Activated CD4-positive, alpha-beta T cell treated with anti-CD3 and anti-CD28 coated beads, Interleukin-2, amount 10 ng/mL, durations not matched to agents 24 days and 14 days (primary cell): ENCODE measurements at places on chromosomes 11 and 22. TPM values are rescaled to one million over a fixed set of nuclear protein-coding genes. Genes with fewer than 3 reads are reported as not detected.

The SMC1B gene
- total RNA-seq = 0.56 and 0.59 TPM in 2 replicates

The PTPRCAP gene
- 85.1 and 90.3 TPM in 2 replicates for total RNA-seq

The KRTAP5-8 gene
- not detected in 2 replicates for total RNA-seq

GRCh38 chr11:68328374-68329091 lies 16.1 kb downstream of the LRP5 start:
- peak; percentile 64 for DNase-seq

- no peak for DNase-seq
Observed at GRCh38 chr11:2213890-2214526, 42.4 kb upstream of the TH start.

DNA sequence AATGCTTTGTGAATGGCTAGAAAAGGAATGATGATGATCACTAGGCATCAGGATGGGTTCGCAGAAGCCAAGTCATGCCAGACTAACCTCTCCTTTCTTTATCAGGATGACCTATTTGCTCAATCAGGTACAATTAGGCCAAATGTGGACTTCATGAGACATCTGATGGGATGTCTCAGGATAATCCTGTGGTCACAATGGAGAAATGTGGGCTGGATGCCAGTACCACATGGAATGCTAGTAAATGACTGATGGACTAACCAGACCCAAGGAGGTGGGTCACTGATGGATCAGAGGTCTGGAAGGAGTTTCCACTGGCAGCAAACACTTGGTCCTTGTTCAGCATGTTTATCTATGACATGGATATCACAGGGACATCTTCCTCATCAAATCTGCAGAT lies 94.8 kb upstream of the PHOX2A start:
- no peak for DNase-seq

- peak; percentile 54 for DNase-seq
Observed at GRCh38 chr22:22849640-22850610, 37.7 kb upstream of the IGLL5 start.

GRCh38 chr22:48902983-48903650 lies 924.6 kb downstream of the BRD1 start:
- DNase-seq = no peak

GRCh38 chr11:27112946-27113345 lies 72.3 kb downstream of the BBOX1 start:
- no peak for DNase-seq

DNA sequence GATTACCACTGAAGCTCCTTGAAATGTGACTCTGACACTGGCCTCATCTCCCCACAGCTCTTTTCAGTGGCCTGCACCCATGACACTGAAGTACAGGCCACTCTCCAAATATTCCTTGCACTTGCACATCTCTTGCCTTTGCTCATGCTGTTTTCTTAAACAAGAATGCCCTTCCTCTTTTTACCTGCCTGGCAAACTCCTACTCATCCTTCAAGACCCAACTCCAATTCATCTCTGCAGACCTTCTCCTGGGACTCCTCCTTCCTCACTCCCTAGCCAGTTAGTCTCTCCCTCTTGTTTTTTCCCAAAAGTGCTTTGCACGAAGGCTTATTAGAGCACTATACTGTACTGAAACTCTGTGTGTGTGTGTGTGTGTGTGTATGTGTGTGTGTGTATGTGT lies 2.6 kb downstream of the KCNE3 start:
- DNase-seq = no peak

DNA sequence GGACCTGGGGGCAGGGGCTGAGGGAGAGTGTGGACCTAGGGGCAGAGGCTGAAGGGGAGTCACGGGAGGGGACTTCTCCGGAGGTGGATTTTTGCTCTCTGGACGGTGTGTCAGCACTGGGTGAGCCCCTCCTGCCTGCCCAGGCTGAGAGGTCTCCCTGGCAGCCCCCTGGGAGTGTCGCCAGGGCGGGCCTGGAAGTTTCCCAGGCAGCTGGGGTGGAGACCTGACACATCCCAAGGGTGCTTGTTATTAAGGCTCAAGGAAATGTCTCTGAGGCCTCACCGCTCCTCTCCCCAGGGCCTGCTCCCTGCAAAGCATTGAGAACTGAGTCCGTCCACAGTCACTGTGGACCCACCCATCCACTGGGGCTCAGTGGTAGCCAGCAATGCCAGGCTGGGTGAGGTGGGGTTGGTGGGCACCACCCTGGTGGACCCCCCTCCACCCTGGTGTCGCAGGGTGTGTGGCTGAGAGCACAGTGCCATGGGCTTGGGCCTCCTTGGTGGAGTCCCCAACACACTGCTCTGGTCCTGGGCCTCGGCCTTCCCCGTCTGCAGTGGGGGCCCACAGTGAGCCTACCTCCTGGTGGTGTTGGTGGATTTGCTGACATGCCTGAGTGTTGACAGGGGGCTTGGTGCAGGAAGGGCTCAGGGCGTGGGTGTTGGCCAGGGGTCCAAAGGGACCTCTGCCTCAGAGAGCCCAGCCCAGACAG lies 2.5 kb downstream of the CD81 start:
- peak; percentile 66 for DNase-seq

DNA sequence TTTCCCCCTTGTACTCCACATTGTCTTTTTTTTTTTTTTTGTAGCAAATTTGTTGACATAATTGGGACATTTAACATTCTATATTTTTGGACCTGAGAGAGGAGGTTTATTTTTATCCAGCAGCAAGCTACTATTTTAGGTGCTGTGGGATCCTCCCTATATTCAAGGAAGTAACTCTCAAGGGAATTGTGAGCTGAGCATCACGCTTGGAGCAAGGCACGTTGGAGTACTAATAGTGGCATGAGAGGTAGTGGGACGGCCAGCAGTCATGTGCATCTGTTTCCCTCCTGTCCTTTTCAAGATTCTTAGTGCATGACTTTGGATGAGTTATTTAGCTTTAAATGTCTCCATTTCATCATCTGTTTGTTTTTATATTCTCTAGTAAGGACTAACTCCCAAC lies 52.3 kb downstream of the EXT2 start:
- no peak for DNase-seq

DNA sequence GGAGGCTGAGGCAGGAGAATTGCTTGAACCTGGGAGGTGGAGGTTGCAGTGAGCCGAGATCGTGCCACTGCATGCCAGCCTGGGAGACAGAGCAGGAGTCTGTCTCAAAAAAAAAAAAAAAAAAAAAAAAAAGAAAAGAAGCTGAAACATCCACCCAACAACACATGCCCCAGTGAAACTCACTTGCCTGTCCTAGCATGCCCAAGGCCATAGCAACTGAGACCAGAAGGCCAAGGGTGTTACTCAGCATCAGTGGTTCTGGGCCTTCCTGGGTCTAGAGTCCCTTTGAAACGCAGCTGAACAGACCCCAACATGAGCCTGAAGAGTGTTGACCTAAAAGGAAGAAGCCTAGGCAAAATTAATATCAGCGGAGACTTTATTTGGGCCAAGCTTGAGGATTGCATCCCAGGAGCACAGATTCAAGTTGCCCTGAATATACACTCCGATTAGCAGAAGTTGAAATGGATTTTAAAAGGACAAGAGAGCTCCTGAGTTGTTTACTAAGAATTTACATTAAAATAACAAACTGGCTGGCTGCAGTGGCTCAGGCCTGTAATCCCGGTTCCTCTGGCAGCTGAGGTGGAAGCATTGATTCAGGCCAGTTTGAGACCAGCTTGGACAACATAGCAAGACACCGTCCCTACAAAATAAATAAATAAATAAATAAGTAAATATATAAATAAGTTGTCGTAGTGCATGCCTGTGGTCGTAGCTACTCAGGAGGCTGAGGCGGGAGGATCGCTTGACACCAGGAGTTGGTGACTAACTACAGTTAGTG lies 7.0 kb downstream of the PRDX5 start:
- no peak for DNase-seq
